ENCODE measurements at places on chromosomes 4 and X.
A peak's percentile ranks its signal among the peaks of the same experiment; 100 is the strongest.

DNA sequence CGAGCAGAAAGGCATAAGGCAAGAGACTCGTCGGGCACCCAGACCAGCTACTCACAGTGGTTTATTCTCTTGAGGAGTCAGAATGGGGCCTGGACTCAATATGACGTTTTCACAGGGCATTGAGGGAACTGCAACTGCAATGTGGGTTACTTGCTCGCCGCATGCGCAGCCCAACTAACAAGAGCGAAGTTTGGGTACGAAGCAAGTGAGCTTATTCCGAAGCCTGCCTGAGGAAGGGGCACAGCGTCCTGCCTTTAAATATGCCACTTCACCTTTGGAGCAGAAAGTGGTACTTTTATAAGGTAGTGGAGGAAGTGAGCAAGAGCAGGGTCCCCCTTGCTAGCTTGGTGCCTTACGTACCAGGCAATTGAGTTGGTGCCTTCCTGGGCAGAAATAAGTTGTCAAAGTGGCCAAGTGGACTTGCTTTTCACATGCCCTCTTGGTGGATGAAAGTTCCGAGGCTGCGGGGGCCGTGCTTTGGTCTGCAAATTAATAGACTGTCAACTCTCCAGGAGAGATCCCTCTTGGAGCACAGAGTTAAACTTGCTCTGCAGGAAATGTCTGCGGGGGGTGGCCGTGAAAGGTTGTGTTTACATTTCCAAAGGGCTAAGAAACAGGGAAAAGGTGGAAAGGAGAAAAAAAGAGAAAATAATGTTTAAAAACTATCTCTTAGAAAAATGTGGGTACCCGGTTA lies 480.4 kb downstream of the TRIML1 start:
- DNase-seq = no peak

DNA sequence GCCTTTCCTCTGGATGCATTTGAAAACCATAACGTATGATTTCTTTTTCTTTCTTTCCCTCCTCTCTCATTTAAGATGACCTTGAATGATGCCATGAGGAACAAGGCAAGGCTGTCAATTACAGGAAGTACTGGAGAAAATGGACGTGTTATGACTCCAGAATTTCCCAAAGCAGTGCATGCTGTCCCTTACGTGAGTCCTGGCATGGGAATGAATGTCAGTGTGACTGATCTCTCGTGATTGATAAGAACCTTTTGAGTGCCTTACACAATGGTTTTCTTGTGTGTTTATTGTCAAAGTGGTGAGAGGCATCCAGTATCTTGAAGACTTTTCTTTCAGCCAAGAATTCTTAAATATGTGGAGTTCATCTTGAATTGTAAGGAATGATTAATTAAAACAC lies 142.8 kb downstream of the GRIA2 start:
- DNase-seq = no peak

DNA sequence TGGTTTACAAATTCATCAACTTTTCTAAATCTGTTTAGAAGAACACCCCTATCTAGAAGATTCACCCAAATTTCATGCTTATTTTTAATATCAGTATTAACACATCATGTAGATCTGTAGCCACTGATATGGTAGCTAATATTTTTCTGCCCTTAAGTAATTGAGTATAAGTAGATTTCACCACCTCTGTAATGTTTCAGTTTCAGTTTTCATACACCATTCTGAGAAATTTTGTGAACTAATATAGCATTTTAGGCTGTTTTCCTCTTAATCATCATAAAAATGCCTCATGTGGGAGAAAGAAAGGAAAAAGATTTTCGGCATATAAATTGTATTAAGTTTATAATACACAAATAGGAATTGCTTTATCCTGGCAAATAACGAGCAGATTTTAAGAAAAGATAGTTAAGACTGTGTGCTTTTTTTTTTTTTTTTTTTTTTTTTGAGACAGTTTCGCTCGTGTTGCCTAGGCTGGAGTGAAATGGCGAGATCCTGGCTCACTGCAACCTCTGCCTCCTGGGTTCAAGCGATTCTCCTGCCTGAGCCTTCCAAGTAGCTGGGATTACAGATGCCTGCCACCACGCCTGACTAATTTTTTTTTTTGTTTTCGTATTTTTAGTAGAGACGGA lies 21.4 kb upstream of the RBPJ start:
- no peak for DNase-seq

- DNase-seq = no peak
Observed at GRCh38 chrX:48531358-48531959, 8.1 kb upstream of the TBC1D25 start.

GRCh38 chr4:7863911-7864681 lies 75.6 kb downstream of the AFAP1 start:
- no peak for DNase-seq

GRCh38 chr4:64417974-64418373 lies 8.7 kb upstream of the TECRL start:
- no peak for DNase-seq

GRCh38 chrX:129522184-129523078 lies 859 bp downstream of the SMARCA1 start:
- peak; percentile 1 for DNase-seq

- DNase-seq = no peak
Observed at GRCh38 chrX:12657881-12658280, 133.3 kb upstream of the PRPS2 start.

GRCh38 chr4:7516096-7516772 lies 81.5 kb upstream of the PSAPL1 start:
- no peak for DNase-seq

DNA sequence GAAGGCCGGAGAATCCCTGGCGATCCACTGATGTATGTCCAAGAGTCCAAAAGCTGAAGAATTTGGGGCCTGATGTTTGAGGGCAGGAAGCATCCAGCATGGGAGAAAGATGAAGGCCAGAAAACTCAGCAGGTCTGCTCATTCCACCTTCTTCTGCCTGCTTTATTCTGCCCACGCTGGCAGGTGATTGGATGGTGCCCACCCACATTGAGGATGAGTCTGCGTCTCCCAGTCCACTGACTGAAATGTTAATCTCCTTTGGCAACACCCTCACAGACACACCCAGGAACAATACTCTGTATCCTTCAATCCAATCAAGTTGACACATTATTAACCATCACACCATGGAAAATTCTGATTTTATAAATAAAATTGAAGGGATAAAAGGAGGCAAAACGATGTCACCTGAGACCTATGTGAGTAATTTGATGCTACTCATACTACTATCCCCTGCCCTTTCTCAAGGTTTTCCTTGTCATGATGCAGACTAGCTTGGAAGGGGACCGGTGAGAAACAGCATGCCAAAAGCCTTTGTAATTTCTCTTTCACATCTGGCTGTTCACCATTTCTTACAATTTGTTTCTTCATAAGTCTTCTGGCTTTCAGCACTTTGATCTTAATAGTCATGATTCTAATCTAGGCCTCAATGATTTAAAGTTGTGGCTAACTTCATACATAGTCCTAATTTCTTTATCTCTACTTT lies 9.7 kb upstream of the PYURF start:
- DNase-seq = no peak

DNA sequence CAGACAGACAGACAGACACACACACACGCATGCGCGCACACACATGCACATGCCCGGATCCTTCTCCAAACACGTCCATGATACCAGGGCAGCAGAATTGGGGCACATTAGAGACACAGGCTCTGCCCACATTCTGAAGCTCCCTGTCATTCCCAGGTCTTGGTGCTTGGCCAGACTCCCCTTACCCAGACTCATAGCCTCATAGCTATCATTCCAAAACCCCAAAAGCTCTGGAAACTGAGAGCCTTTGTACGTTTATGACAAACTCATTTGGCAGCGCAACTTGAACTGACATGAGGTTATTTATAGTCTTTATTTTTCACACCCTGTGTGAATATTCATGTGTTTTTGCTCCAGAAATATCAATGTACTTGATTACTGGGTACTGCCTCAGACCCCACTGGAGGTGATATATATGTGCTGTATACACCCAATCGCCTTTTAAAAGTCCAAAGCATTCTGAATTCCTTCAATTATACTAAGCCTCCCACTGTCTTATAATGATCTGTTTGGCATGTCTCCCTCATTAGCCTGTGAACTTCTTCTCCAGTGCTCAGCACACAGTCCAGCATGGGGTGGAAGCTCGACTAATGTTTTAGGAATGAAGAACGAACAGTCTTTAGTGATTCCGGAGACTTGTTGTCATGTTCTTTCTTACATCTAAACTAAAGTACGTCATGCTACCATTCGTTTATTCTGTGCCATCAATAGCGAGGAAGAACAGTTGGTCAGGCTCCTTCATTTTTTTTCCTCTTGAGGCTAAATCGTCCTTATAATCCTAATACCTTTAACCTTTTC lies 45.0 kb downstream of the RTL9 start:
- no peak for DNase-seq

- DNase-seq = no peak
Observed at GRCh38 chr4:62517716-62518115, 1317.6 kb downstream of the ADGRL3 start.

GRCh38 chr4:48756689-48757220 lies 23.3 kb downstream of the FRYL start:
- no peak for DNase-seq

- DNase-seq = no peak
Observed at GRCh38 chr4:72991873-72992272, 77.6 kb downstream of the COX18 start.
